ENCODE measurements at places on chromosomes 5 and 9.
A peak's percentile ranks its signal among the peaks of the same experiment; 100 is the strongest.

GRCh38 chr9:33114746-33115145, 38.3 kb upstream of the SMU1 start:
- no peak for DNase-seq

DNA sequence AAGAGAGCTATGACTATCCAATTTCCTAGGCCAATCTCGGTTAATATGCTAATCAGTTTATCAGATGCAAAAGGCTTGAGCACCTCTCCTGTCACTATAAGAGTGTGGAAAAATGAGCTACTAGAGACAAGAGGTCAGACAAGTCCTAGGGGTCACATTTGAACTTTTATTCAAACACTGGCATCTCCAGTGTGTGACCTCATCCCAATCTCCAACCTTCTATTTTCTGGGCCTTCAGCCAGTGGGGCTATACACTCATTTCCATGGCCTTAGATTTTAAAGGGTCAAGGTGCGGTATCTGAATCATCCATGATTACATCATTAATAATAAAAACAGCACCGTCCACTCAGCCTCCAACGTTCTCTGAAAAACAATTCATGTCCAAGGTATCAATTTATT, 139.6 kb upstream of the LRRTM2 start:
- DNase-seq: no peak

- DNase-seq: no peak
Observed at GRCh38 chr9:124220946-124221451, 36.8 kb upstream of the NEK6 start.

GRCh38 chr5:172113036-172113435, 75.0 kb downstream of the STK10 start:
- no peak for DNase-seq

- no peak for DNase-seq
Observed at GRCh38 chr5:81228084-81228483, 5.0 kb upstream of the CKMT2 start.

DNA sequence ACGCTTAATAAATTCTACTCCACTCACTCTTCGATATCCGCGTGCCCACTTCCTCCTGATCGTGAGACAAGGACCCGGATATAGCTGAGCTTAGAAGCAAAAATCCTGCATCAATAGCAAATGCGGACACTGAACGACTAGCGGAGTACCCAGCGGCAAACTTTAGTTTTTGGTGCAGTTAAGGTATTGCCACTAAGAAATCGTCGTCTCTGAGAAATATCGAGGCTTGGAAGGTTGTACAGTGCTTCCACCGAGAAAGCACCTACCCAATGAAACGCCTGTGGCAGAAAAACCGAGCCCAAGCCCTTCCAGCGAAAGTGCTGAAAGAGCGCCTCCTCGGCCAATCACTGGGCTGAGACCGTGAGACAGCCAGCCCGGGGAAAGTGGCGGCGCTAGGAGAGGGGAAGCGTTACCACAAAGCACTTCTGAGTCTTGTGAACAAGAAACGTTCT, 32.2 kb downstream of the ANXA2R start:
- peak; percentile 91 for DNase-seq

DNA sequence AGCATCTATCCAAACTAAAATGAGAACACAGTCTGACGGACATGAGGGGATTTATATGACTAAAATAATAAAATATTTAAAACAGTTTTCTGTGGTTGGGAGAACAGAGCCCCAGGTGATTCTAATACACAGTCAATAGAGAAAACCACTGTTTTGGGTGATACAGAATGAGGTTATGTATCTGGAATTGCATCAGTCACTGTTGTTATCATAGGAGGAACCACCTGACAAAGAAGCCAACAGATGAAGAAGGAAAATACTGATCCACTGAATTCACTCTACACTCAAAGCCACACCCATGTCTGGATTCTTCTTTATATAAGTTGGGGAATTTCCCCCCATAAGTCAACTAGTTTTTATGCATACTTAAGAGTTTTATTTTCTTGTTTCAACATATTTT, 799.0 kb downstream of the TLR4 start:
- no peak for DNase-seq

DNA sequence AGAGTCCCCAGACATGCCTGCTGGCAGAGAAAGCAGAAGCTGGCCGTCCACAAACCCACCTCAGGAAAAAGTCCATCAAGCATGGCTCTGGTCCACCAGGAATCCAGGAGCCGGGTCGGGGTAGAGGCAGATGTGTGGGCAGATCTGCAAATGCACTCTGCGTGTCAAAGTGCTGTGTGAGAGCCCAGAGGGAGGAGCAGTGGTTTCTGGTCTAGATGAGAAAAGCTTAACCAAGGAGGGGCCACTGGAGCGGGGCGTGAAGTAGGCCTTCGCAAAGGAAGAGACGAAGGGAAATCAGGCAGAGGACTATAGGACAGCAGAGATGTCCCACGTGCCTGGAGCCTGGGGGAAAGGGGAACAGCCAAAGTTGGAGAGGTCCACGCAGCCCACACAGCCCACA, 40.0 kb downstream of the TTLL11 start:
- no peak for DNase-seq

DNA sequence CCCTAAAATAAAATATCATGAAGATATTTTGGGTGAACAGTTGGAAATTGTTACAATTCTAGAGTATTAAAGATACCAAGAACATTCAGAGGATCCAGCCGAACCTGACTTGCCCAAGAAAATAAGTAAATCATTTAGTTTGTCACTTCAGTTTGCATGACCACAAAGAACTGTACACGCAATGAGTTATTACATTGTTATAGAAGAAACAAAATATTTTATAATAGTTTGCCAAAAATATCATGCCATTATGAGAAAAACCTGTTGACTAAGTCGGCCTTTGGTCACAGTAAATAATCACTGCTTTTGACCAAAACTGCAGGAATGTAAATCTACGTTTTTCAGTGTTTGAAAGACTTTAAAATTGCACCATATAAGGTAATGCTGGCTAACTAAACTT, 27.9 kb downstream of the TRIO start:
- DNase-seq: no peak

- no peak for DNase-seq
Observed at GRCh38 chr9:120257483-120257882, 322.5 kb downstream of the CDK5RAP2 start.

DNA sequence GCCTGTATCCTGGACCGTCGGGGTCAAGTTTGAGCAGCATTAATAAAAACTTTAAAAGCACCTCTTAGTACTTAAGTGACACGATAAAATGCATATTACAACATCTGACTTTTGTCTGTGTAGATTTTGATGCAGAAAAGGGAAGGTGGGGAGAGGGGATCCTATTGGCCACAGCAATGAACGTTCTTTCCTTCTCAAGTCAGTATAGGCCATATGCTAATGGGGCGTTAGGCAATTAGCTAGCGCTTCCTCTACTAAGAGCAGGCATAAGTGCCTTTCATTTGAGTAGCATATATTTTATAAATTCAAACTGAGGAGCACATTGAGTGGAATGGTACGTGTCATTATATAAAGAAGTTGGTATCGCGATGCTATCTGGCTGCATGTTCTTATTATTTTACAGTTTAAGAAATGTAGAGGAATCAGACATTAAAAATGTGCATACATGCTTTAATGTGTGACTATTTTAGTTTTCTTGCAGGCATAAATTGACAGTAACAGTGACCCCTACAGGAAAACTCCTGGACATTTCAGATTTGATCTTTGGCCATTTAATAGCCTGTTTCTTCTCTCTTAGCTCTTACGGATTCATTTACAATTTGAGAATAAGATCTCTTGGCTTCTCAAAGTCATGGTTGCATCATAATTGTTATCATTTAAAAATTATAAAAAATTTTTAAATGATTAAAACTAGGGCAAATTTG, 1.1 kb upstream of the GNA14 start:
- peak; percentile 21 for DNase-seq

DNA sequence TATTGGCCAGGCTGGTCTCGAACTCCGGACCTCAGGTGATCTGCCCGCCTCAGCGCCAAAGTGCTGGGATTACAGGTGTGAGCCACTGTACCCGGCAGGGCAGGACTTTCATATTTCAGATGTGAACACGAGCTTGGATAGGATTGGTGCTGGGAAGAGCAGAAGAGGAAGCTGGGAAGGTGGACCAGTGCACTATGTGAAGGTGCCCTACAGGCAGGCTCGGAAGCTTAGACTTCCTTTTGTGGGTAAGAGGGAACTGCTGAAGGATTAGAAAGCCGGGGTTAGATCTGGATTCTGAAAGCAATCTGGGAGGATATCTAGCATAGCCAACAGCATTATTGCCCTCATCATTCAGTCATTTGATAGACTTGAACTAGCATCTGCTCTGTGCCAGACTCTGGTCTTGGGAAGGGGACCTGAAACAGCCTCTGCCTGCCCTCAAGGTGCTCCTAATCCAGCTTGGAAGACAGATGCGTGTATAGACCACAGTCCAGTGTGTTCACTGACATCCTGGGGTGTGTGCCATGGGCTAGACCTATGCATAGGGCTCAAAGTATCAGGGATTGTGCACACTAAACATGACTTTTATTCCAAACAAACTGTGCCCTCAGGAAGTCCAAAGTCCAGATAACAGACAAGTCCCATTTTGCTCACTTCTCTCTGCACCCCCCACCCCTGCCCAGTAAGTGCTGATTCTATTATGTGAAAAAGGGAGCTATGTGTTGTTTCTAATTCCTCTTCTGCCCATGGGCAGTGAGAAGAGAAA, 637 bp downstream of the CBY3 start:
- peak; percentile 22 for DNase-seq

GRCh38 chr9:127955294-127956015, 17.8 kb upstream of the DPM2 start:
- DNase-seq: no peak

DNA sequence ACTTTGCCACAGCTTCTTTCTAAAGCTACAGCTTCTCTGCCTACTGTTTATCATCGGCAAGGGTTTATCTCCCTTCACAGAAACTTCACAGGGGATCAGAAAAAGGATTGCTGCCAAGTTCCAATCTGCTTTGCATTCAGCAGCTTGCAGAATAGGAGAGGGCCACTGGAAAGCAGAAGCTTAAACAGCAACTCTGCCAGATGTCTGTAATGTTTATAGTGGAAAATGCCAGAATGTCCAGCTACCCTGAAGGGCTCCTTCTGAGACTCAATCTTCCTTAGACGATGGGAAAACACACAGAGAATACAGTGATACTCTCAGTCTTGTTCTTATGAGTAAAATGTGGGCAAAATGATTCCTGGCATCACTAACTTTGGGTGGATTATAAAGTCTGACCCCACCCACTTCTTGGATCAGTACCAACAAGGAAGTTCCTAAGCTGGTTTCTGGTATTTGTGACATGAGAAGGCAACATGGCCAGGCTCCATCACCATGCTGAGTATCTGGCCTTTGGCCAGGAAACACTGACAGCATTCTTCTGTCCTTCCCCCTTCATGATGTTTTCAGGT, 19.0 kb downstream of the STOM start:
- DNase-seq: peak; percentile 77

All from suppressor macrophage treated with lipopolysaccharide for 4 hours (primary cell).